ENCODE measurements at places on chromosomes 11 and 22.

DNA sequence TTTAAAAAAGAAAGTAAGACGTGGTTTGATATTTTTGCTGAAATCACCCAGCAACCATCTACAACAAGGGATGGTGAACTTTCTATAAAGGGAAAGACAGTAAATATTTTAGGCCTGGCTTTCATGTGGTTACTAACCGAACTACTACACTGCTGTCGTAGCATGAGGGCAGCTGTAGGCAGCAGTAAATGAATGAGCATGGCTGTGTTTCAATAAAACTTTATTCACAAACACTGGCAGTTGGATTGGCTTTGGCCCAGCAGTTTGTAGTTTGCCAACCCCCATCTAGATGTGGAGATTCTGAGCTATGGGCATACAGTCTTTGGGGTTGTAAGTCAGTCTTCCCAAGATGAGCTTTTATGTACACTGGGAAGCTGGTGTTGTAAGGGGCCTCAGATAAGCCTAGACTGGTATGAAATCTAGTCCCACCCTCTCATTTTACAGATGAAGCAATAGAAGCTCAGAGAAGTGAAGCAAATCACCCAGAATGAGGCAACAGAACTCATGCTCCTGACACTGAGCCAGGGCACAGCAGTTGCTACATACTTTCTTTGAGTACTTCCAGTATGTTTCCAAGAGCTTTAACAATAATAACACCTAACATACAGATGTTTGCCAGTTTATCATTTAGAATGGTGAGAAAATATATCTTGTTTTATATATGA, 204.4 kb downstream of the ADAMTS15 start:
- DNase-seq: no peak

DNA sequence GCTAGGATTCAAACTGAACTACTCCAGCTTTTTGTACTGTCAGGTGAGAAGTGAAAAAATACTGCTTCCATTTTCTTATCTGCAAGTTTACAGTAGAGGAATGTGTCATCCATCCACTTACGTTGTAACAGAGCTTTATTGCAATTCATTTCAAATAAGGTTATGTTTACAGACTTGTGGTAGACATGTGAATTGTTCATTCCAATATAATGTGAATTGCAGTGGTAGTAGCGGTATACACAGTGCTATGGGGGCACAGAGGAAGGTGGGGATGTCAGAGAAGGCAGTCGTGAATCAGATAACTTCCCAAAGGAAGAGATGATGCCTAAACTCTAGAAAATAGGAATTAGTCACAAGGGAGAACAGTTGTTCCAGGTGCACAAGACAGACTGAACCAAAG, 42.5 kb downstream of the CEP57 start:
- no peak for DNase-seq

- no peak for DNase-seq
These were observed 22.1 kb upstream of the TMPRSS13 start for GRCh38 chr11:117950993-117951961.

DNA sequence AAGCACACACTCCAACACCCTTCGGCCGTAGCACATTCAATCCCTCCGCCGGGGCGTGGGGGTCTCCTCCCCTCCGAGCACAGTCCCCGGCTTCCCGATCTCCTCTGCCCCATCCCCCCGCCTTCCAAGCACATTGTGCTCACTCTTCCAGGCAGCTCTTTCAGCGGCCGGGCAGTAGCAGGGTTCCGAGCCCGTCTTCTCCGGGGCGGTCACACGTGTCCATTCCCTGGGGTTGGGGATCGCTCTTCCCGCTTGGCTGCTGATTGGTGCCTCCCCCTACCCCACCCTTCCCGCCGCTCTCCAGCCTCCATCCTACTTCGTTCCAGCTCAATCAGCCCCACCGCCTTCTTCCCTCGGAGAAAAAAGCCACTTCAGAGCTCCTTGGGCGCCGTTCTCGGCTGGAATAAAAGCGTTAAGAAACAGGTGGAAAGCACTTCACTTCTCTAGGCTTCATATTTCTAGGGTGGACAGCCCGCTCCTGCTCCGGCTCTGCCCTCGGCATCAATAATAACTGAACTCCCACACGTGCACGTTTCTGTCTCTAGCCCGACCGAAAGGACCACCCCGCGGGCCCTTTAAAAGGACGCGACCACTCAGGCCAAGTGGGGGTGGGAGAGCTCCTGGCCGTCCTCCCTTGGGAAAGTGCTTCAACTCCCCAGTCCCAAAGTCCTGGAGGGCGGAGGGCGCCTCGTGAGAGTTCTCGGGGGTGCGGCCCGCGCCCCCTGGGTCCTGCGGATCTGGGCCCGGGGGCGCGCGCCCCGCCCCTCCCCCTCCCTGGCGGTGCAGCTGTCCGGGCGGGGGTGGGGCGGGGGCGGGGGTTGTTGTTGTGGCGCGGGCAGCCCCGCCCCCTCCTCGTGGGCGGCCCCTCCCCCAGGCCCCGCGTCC, 464 bp upstream of the CECR2 start:
- DNase-seq: no peak

GRCh38 chr22:40238425-40239344, 61.0 kb downstream of the TNRC6B start:
- no peak for DNase-seq

- DNase-seq: no peak
These were observed 24.8 kb downstream of the PAK1 start for GRCh38 chr11:77449060-77449521.

DNA sequence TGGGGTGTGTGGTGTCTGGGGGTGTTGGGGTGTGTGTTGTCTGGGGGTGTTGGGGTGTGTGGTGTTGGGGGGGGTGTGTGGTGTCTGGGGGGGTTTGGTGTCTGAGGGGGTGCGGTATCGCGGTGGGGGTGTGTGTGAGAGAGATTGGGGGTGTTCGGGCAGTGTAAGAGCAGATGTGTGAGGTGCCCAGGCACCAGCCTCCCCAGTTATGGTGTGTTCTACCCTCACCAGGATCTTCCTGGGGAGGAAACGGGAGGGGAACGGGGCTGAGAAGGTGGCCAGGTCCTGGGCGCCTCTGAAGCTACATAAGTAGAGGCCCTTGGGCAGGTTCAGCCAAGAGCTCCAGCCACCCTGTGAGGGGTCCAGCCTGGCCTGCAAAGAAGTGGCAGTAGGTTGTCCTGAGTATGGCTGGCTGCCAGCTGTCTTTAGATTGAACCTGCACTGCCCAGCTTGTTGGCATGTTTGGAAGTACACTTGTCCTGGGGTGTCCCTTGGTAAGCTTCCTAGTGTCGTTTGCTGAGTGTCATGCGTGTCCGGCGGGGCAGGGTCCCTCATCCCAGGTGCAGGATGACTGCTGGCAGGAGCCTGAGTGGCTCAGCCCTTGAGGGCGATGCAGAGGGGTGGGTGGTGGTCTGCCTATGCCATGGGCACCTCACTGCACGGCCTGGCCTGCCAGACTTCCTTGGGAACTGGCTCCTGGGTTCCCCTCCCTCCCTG, 6.5 kb upstream of the TRMT2A start:
- no peak for DNase-seq

GRCh38 chr22:39135092-39135896, 17.2 kb downstream of the CBX7 start:
- no peak for DNase-seq

DNA sequence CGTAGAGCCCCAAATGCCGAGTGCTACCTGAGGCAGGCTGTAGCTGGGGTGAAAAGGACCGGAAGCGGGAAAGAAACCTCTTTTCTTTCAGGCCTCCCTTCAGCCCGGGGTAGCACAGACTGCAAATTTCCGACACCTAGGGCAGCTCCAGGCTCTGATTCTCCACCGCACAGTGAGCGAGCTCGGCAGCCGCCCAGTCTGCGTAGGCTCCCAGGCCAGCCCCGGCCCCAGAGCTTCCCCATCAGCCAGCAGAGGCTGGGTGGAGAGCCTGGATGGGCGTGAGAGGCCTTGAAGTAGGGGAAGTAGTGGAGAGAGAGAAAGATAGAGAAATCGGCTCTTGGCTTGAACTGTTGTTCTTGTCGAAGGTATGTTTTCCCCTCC, 9.3 kb upstream of the PAX6 start:
- no peak for DNase-seq

GRCh38 chr11:95269036-95269819, 38.2 kb upstream of the SESN3 start:
- no peak for DNase-seq

All from activated CD8-positive, alpha-beta memory T cell treated with anti-CD3 and anti-CD28 coated beads for 1 hour (primary cell).